ENCODE measurements at places on chromosomes 7 and 10.
A peak's percentile ranks its signal among the peaks of the same experiment; 100 is the strongest.

DNA sequence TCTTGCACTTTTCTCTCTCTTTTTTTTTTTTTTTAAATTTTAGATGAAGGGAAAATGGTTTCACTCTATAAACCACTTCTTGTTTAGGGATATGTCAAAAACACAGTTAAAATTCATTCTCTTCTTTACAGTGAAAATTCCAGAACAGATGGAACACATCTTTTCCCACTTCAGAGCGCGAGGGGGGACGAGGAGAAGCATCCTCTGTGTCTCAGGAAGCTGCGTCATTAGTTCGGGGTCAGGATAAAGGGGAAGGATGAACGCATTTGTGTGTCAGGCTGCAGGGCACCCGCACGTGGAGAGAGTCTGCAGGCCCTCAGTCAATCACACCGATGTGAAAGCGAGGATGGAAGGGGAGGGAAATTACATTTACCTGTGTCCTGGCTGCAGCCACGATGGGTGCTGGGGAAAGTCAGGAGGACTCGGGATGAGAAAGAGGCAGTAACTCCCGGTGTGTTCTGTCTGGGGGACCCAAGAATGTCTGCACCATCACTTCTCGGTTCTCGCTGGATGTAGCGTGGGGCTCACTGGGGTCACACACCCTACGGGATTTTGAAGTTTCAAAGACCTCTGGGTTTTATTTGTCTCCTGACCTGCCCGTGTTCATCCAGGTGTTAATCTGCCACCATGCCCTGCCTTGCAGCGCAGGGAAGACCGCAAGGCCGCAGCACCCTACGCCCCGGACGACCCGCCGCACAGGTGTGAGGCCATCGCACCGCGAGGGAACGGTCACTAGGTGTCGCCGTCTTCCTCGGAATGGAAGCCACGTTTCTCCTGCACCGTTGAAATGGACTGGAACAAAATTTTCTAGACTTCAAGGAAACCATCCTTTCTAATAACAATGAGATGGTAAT is 66.7 kb upstream of the PITRM1 start:
- DNase-seq: peak; percentile 59

- DNase-seq: no peak
These were observed 231.1 kb downstream of the GPR158 start for GRCh38 chr10:25405871-25406270.

DNA sequence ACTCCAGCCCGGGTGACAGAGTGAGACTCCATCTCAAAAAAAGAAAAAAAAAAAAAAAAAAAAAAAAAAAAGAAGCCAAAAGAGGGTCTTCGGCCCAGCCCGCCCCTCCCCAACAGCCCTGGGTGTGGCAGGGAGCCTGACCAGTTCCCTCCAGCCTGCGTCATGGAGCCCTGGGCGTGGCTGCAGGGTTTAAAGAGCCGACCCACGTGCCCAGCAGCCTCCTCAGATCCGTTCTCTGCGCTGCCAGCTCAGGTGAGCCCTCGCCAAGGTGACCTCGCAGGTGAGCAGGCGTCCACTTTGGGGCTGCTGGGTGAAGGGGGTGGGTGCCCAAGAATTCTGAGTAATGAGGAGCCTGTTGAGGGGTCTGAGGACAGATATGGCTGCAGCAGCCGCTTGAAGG is at the start of gene FXYD4:
TSS of gene FXYD4 (plus strand) at position 219 of the 400 bp plus-strand sequence. CDS start 2,111 bp downstream, outside the sequence.
- no peak for DNase-seq

- DNase-seq: no peak
These were observed 708.7 kb downstream of the SUGCT start for GRCh38 chr7:40843338-40843985.

Measured in stimulated activated CD8-positive, alpha-beta memory T cell treated with anti-CD3 and anti-CD28 coated beads, Interleukin-2, amount 100 ng/mL, for 48 hours (primary cell).